Subcutaneous adipose tissue (tissue), 4 donors: ENCODE measurements at places on chromosomes 7 and 10. TPM values are rescaled to one million over a fixed set of nuclear protein-coding genes. Genes with fewer than 3 reads are reported as not detected.

Gene EPHA1
- total RNA-seq, result not detected

Gene LIPM
- total RNA-seq, result not detected

Gene PKD2L1
- total RNA-seq, result 1.2 TPM

Gene LEP
- total RNA-seq, result 206 TPM

Gene CDH23
- 74.8 TPM for total RNA-seq

Gene ZCCHC24
- total RNA-seq, result 37.6 TPM

Gene LRRC18
- not detected for total RNA-seq

Gene DYDC2
- total RNA-seq, result not detected

Gene SPDYE2B
- total RNA-seq, result not detected

Gene PTPN20
- total RNA-seq, result 4.2 TPM

Gene PDK4
- 2,300 TPM for total RNA-seq

Gene LIPJ
- total RNA-seq, result not detected

Gene PIP
- total RNA-seq, result not detected

Gene CALN1
- 0.19 TPM for total RNA-seq

Gene ABCF2
- total RNA-seq, result 27.7 TPM

Gene MSMB
- not detected for total RNA-seq

Gene PAXIP1
- 8.3 TPM for total RNA-seq

Gene RGS10
- total RNA-seq, result 15.8 TPM

Gene HTRA1
- total RNA-seq, result 135 TPM

Gene INA
- not detected for total RNA-seq

Gene STOX1
- 32.2 TPM for total RNA-seq

Gene FKBP6
- not detected for total RNA-seq

Gene OGDHL
- not detected for total RNA-seq

Gene HMX2
- not detected for total RNA-seq

Gene CLCN1
- total RNA-seq, result not detected

Gene NPY4R
- total RNA-seq, result not detected

Gene FOXP2
- total RNA-seq, result 20.1 TPM

Gene INPP5A
- total RNA-seq, result 23.1 TPM

Gene HOXA7
- total RNA-seq, result 3.1 TPM

Gene HIP1
- 12.6 TPM for total RNA-seq

Gene SEMA3E
- total RNA-seq, result 4.7 TPM

Gene RNLS
- total RNA-seq, result 27.7 TPM

Gene WNT8B
- not detected for total RNA-seq

Gene PRLHR
- not detected for total RNA-seq

Gene GIMAP5
- 89.7 TPM for total RNA-seq

Gene CISD1
- total RNA-seq, result 6.8 TPM

Gene FEZF1
- total RNA-seq, result not detected

Gene EBLN1
- total RNA-seq, result not detected

Gene SAMD9
- 15.0 TPM for total RNA-seq

Gene AASS
- total RNA-seq, result 128 TPM

Gene TMEM178B
- under 0.01 TPM for total RNA-seq

Gene GAD2
- total RNA-seq, result not detected

Gene ACSL5
- 35.5 TPM for total RNA-seq

Gene RASA4B
- 4.9 TPM for total RNA-seq

Gene ZNF467
- total RNA-seq, result 21.5 TPM

Gene PTPN12
- 187 TPM for total RNA-seq

Gene NKX2-3
- not detected for total RNA-seq

Gene TCF7L2
- total RNA-seq, result 39.6 TPM
